Endothelial cell of umbilical vein (primary cell): ENCODE measurements at places on chromosomes 5 and 9. TPM values are rescaled to one million over a fixed set of nuclear protein-coding genes. Genes with fewer than 3 reads are reported as not detected.
A peak's percentile ranks its signal among the peaks of the same experiment; 100 is the strongest.

DNA sequence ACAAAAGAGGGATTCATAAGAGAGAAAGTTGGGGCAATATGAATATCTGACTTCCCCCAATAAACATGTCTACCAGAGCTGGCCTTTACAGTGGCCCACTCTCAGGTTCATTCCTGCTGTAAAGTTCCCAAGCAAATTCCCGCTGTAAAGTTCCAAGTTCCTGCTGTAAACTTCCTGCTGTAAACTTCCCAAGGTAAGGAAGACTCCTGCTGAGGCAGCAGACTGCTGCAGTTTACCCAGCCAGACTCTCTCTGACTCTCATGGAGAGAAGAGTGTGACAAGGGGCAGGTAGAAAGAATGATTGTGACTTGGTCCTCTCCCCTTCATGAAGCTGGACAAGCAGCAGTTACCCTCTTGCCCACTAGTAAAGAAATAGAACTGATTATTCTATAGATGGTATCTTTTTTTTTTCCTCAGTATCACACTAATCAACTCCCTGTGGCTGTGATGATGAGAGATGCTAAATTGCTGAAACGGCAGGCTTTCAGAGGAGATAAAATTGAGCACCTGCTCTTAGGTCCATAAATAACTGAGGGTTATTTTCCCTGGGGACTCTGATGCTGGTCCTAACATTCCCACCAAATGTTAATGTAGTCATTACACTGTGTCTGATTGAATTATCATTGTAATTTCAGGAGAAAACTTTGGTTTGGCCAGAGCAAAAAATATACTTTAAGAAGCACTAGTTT lies 220.4 kb downstream of the PARP8 start:
- no peak for DNase-seq

DNA sequence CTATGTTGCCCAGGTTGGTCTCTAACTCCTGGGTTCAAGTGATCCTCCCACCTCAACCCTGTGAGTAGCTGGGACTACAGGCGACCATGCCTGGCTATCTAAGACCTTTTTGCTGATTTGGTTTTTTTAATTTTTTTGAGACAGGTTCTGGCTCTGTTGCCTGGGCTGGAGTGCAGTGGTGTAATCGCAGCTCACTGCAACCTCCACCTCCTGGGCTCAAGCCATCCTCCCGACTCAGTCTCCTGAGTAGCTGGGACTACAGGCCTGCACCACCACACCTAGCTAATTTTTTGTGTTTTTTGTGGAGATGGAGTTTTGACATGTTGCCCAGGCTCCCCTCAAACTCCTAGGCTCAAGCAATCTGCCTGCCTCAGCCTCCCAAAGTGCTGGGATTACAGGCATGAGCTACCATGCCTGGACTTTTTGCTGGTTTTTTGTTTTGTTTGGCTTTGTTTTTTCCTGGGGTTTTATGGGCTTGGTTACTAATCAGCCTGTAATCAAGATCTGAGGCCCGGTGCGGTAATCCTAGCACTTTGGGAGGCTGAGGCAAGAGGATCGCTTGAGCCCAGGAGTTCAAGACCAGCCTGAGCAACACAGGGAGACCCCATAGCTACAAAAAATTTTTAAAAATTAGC lies 3.6 kb downstream of the CYSTM1 start:
- no peak for DNase-seq

- DNase-seq = no peak
These were observed 178.2 kb downstream of the ROR2 start for GRCh38 chr9:91771864-91772263.

- no peak for DNase-seq
These were observed 78.0 kb upstream of the FBXL7 start for GRCh38 chr5:15421921-15422412.

DNA sequence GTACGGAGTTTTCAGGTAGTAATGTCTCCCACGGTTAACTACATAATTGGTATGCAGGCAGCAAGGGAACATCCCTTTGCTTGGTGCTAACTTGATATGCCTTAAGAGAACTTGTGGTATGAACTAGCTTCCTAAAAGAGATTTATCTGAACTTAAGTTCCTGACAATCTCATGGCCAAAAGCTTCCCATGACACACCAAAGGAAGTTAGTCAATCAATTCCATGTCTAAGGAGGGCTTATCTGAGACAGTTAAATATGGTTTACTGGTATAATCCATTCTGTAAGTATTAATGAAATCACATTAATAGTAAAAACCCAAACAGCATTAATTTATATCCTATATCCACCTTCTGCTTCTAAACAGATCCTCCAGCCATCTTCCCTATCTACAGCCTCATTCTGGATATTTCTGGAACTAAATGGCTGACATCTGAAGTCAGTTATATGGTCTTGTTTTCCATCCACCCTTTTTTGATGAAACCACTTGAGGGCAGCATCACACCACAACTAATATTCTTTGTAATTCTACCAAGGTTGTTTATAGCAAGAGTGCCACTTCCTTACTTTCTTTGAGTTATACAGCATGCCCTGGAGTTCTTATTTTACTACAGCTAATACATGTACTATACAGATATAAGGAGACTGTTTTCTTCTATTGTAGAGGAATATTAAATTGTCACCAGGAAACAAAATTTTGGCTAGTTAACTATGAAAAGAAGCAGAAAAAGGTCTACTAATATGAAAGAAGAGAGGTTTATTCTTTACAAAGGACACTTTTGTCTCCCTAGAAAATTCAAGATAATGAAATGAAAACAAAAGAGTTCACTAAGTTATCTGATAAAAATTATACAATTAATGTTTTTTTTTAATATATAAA lies 34.7 kb downstream of the SHOC1 start:
- peak; percentile 95 for DNase-seq

- DNase-seq = peak; percentile 83
These were observed 58.3 kb downstream of the TRIO start for GRCh38 chr5:14201325-14202045.

GRCh38 chr5:125125031-125125823 lies 378.8 kb upstream of the ZNF608 start:
- peak; percentile 17 for DNase-seq

- no peak for DNase-seq
These were observed 13.0 kb upstream of the PLPP1 start for GRCh38 chr5:55547781-55548180.

- no peak for DNase-seq
These were observed 1587.7 kb upstream of the NUDT12 start for GRCh38 chr5:105150323-105150722.

Gene BARX1
- total RNA-seq = not detected in 2 replicates

Gene PTGER4
- 22.5 and 23.6 TPM in 2 replicates for total RNA-seq

Gene C8G
- total RNA-seq = 1.4 and 1.9 TPM in 2 replicates

Gene TAF7
- 55.0 and 62.0 TPM in 2 replicates for total RNA-seq

Gene PPP2R2B
- not detected in 2 replicates for total RNA-seq
